ENCODE measurements at places on chromosomes 1 and 21. TPM values are rescaled to one million over a fixed set of nuclear protein-coding genes. Genes with fewer than 3 reads are reported as not detected.
A peak's percentile ranks its signal among the peaks of the same experiment; 100 is the strongest.

DNA sequence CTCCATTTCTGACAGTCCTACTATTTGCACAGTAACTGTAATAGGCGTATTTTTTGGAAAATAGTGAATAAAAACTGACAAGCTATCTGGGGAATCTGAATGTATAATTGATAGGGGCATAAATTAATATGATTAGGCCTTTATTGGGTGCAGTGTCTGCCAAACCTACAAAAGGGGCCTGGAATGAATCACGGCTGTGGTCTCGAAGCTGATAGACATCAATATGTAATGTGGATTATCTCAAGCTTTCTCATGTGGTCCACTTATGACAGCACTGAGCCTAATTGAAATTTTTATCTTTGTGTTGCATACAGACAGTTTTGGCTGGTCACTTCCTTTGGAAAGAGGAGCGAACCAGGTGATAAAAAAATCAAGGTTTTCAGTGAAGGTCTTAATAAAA, 450.4 kb downstream of the GPATCH2 start:
- H3K4me3 ChIP-seq = no peak overlapping the region
- H3K4me1 ChIP-seq = no peaks in the 10 kb centered on the region
- no peak overlapping the region for H3K27ac ChIP-seq
- no peak for DNase-seq
- H3K36me3 ChIP-seq = no peaks in the 10 kb centered on the region

DNA sequence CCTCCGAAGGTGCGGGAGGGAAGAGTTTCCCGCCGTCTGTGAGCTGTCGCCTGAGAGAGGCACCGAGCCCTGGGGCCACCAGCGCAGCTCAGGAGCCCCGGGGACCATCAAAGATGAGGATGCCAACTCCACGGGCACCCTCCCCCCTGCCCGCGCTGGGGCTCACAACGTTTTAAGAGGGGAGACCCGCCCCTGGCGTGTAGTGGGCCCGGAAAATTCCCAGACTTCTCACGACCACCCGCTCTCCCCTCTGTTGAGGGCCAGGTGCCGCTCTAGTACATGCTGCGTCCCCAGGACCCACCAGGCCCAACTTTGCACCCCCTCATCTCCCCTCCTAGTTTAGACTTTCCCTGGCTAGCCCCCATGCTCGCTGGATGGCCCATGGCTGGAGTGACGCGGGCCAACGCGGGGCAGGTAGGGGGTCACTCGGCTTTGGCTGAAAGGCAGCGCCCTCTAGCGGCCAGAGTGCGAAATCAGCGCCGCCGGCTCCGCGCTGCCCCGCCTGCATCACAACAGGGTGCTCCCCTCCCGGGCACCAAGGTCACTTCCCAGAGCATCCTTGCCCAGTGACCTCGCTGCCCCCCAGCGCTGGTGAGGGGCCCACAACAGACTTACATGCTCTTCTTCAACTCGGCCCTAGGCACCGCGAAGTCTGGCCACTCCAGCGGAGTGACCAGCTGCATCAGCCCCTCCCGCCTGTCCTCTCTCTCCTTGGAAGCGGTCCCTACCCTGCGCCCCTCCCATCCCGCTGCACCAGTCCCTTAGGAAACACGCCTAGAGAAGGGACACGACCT, 1.8 kb downstream of the CD160 start:
- H3K27me3 ChIP-seq = no peaks in the 10 kb centered on the region
- H3K36me3 ChIP-seq = peaks cover 3% of the 10 kb centered on the region
- peak overlapping the region; percentile 73 for H3K4me3 ChIP-seq
- peaks cover 54% of the 10 kb centered on the region for H3K4me1 ChIP-seq
- DNase-seq = peak; percentile 83
- H3K27ac ChIP-seq = peak overlapping the region; percentile 81

GRCh38 chr1:248892590-248892989, 13.4 kb upstream of the PGBD2 start:
- peaks cover under 1% of the 10 kb centered on the region for H3K27me3 ChIP-seq
- no peaks in the 10 kb centered on the region for H3K36me3 ChIP-seq
- no peak overlapping the region for H3K4me3 ChIP-seq
- no peak overlapping the region for H3K27ac ChIP-seq
- H3K4me1 ChIP-seq = no peaks in the 10 kb centered on the region

- H3K27ac ChIP-seq = peak overlapping the region; percentile 67
- no peaks in the 10 kb centered on the region for H3K36me3 ChIP-seq
- no peak overlapping the region for H3K4me3 ChIP-seq
- DNase-seq = peak; percentile 76
These were observed 132.2 kb downstream of the ADSS2 start for GRCh38 chr1:244319283-244320132.

GRCh38 chr1:88035578-88035977, 648.5 kb upstream of the PKN2 start:
- H3K36me3 ChIP-seq = no peaks in the 10 kb centered on the region
- no peaks in the 10 kb centered on the region for H3K4me1 ChIP-seq
- no peak for DNase-seq
- no peak overlapping the region for H3K4me3 ChIP-seq
- H3K27ac ChIP-seq = no peak overlapping the region
- H3K27me3 ChIP-seq = no peaks in the 10 kb centered on the region

DNA sequence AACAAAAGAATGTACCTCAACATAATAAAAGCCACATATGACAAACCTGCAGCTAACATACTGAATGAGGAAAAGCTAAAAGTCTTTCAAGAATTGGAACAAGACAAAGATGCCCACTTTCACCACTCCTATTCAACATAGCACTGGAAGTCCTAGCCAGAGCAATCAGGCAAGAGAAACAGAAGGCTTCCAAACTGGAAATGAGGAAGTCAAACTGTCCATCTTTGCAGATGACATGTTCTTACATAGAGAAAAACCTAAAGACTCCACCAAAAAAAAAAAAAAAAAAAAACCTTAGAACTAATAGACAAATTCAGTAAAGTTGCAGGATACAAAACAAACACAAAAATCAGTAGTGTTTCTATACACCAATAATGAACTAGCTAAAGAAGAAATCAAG, 20.2 kb downstream of the NSL1 start:
- H3K27ac ChIP-seq = no peak overlapping the region
- no peaks in the 10 kb centered on the region for H3K27me3 ChIP-seq
- no peak overlapping the region for H3K4me3 ChIP-seq
- no peaks in the 10 kb centered on the region for H3K36me3 ChIP-seq
- DNase-seq = no peak
- H3K4me1 ChIP-seq = no peaks in the 10 kb centered on the region

GRCh38 chr1:216814576-216815259, 91.5 kb upstream of the ESRRG start:
- H3K4me3 ChIP-seq = no peak overlapping the region
- no peaks in the 10 kb centered on the region for H3K4me1 ChIP-seq
- H3K27ac ChIP-seq = no peak overlapping the region
- no peak for DNase-seq

DNA sequence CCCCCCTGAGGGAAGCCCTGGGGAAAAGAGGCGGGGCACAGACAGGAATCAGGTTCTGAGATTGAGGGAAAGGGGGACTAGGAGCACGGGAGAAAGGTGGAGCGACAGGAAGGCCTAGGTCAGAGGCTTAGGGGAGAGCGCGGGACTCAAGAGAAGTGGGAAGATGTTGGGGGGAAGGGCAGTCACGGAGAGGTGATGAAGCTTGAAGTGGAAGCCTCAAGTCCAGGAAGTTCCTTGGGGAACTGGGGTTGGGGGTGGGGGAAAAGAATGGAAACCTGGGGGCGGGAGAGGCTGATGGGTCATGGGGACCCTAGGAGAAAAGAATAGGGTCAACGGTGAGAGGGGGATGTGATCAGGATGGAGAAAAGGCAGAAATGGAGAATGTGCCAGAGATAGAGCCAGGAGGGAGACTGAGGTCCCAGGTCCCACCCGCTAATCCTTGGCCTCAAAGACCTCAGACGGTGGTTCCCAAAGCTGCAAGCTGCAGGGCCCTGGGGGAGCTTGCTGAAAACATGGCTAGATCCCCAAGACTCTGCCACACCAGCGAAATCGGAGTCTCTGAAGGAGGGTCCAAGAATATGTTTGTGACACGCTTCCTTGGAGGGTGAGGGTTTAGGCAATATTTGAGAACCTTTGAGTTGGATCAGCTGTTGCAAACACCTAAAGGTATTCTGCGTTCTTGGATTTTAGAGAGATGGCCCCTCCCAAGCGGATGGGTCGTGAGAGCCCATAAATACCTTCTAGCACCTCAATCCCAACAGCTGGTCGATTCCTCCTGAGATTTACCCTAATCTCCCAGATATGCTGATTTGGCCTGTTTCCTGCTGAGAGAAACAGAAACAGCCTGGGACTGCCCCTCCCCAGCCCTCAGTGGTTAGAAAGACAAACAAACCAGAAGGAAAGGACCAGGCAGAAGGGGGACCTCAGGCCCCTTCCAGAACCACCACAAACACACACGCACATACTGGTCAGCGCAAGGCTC, 3.6 kb downstream of the C1orf232 start:
- DNase-seq = no peak
- H3K4me1 ChIP-seq = peaks cover 32% of the 10 kb centered on the region
- no peaks in the 10 kb centered on the region for H3K36me3 ChIP-seq
- no peak overlapping the region for H3K27ac ChIP-seq

DNA sequence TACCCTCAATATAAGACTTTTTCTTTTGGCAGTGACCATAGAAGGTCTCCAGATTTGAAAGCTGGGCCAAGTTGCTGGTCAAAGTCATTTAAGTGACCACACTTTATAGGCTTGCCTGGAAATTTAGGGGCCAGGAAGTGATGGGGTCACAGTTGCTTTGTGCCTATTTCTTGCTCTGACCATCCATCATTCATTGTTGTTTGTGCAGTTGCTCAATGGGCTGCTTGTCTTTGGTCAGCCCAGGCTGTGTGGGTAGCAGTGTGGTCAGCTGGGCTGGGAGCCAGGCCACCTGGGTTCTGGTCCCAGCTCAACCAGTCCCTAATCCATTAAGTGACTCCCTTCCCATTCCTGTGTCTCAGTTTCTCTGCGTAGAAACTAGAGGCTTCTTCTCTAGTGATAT, 2.1 kb upstream of the OTUD7B start:
- no peak for DNase-seq
- no peak overlapping the region for H3K4me3 ChIP-seq
- H3K36me3 ChIP-seq = no peaks in the 10 kb centered on the region

GRCh38 chr1:107681001-107681479, 283.9 kb downstream of the VAV3 start:
- no peak overlapping the region for H3K27ac ChIP-seq
- peaks cover 8% of the 10 kb centered on the region for H3K36me3 ChIP-seq
- no peak overlapping the region for H3K4me3 ChIP-seq
- H3K27me3 ChIP-seq = no peaks in the 10 kb centered on the region

GRCh38 chr1:154463512-154463990, 38.5 kb upstream of the TDRD10 start:
- H3K27ac ChIP-seq = peak overlapping the region; percentile 17
- H3K27me3 ChIP-seq = no peaks in the 10 kb centered on the region
- peaks cover 40% of the 10 kb centered on the region for H3K4me1 ChIP-seq
- peak; percentile 83 for DNase-seq
- H3K36me3 ChIP-seq = no peaks in the 10 kb centered on the region
- no peak overlapping the region for H3K4me3 ChIP-seq

GRCh38 chr21:44084496-44085241, 22.5 kb upstream of the PWP2 start:
- peak; percentile 54 for DNase-seq
- peak overlapping the region; percentile 51 for H3K4me3 ChIP-seq
- H3K27ac ChIP-seq = peak overlapping the region; percentile 95
- H3K27me3 ChIP-seq = no peaks in the 10 kb centered on the region
- peaks cover 48% of the 10 kb centered on the region for H3K36me3 ChIP-seq

DNA sequence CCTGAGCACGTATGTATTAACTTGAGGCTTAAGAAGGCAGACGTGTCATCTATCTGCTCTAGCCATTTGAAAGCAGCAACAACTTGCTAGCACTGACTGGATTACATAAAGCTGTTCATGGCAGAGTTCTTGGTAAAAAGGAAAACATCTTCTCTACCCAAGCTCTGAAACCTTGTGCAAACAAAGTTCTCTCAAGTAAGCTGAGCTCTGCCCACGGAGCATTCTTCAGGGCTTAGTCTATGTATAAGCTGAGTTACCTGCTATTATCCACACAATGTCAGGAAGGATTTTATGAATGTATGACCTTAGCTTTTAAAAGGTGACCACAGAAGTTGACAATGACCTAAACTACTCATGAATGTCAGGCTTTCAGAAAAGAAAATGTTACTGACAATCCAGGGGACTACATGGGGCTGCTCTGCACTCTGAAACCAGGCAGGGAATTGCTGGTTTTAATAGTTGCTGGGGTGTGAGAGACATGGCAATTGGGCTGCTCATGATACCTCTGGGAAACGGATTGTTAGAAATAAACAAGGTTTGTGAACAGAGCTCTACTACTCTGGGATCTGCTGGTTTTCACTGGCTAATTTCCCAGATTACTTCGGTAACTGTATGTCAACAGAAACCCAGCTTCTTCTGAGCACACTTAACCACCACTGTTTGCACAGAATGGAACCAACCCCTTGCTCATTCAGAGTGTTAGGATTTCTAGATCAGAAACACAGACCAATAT, 29.6 kb upstream of the CCN1 start:
- H3K27ac ChIP-seq = no peak overlapping the region
- no peak overlapping the region for H3K4me3 ChIP-seq
- no peaks in the 10 kb centered on the region for H3K27me3 ChIP-seq

- H3K4me3 ChIP-seq = no peak overlapping the region
- no peaks in the 10 kb centered on the region for H3K36me3 ChIP-seq
- H3K27ac ChIP-seq = no peak overlapping the region
- peaks cover 10% of the 10 kb centered on the region for H3K4me1 ChIP-seq
These were observed 5.3 kb downstream of the GALNT2 start for GRCh38 chr1:230072296-230072695.

- no peaks in the 10 kb centered on the region for H3K4me1 ChIP-seq
- no peaks in the 10 kb centered on the region for H3K27me3 ChIP-seq
- DNase-seq = no peak
- no peak overlapping the region for H3K4me3 ChIP-seq
These were observed 59.4 kb upstream of the GNG4 start for GRCh38 chr1:235709018-235709417.

GRCh38 chr1:164726235-164726634, 167.3 kb downstream of the PBX1 start:
- H3K4me3 ChIP-seq = no peak overlapping the region
- peaks cover 5% of the 10 kb centered on the region for H3K4me1 ChIP-seq
- peaks cover 9% of the 10 kb centered on the region for H3K27me3 ChIP-seq
- DNase-seq = no peak
- no peak overlapping the region for H3K27ac ChIP-seq
- no peaks in the 10 kb centered on the region for H3K36me3 ChIP-seq

DNA sequence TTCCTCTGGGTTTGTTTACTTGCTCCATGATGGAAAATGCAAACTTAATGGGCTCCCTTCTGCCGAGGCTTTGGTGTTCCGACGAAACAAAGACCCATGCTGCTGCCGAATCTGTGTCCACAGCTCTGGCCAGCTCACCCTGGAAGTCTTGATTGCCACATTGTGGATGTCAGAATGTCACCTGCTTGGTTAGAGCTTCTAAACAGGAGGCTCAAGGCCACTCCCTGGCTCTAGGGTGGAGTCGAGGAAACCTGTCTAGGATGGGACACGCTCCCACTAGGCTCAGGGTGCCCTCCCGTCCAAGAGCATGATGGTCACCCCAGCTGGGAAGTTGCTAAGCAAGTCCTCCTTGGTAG, 279.3 kb upstream of the VAMP3 start:
- no peak for DNase-seq
- no peak overlapping the region for H3K4me3 ChIP-seq
- no peaks in the 10 kb centered on the region for H3K36me3 ChIP-seq
- no peak overlapping the region for H3K27ac ChIP-seq
- no peaks in the 10 kb centered on the region for H3K4me1 ChIP-seq

Gene COL11A1
- total RNA-seq = not detected

Gene UROD
- 56.6 TPM for total RNA-seq

Gene OR14K1
- total RNA-seq = not detected

Gene FCER1A
- total RNA-seq = 6.5 TPM

Gene VSIG8
- not detected for total RNA-seq
